Activated naive CD4-positive, alpha-beta T cell treated with anti-CD3 and anti-CD28 coated beads, Interleukin-2, amount 50 U/mL, for 72 hours (primary cell): ENCODE measurements at places on chromosomes 4 and X.

DNA sequence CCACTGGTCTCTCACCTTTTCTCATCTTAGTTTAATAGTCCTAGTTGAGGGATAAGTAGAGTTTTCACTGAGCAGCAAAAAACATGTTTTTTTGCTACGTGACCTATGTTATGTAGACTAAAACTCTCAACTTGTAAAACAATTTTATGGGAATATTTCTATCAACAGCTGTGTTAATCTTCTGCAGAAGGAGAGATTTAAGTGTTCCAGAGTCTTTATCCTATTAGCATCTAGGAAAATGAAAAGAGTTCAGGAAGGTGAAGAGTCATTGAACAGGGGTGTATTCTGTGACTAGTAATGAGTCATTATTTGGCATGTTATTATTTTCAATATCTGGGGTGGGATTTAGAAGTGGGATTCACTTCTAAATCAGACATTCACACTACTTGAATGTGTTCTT lies 41.9 kb downstream of the RRAGB start:
- no peak for DNase-seq

GRCh38 chr4:19254486-19254885 lies 997.2 kb upstream of the SLIT2 start:
- DNase-seq, result no peak

- no peak for DNase-seq
Measured at GRCh38 chr4:68895561-68896198, 55.9 kb downstream of the UGT2A3 start.

DNA sequence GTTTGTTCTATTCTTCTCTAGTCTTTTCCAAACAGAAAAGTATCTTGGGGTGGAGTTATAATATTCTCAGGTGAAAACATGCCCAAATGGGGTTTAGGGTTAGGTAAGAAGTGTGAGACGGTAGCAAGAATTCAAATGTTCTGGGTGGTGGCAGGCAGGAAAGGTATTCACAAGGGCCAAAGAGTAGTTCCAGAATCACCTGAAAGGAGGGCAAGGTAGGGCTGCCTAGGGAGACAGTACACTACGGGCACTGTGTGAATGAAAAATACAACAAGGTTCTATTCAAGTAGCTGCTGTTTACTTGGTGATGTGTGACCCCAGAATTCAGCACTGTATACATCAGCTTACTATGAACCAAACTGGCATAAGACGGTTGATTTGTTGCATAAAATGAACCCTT lies 51.9 kb downstream of the NR3C2 start:
- DNase-seq, result no peak

GRCh38 chr4:13543839-13544605 lies at the start of gene NKX3-2:
TSS of gene NKX3-2 (minus strand) at chr4:13544508. CDS start at chr4:13544414, 94 bp downstream.
- DNase-seq, result no peak
